A549 treated with DMSO at 1 μM for 4 hours (cell line): ENCODE measurements at places on chromosomes 2 and 18. TPM values are rescaled to one million over a fixed set of nuclear protein-coding genes. Genes with fewer than 3 reads are reported as not detected.

The SERPINB3 gene
- 0.10 to 0.18 TPM (median 0.13 TPM) in 4 of 5 replicates, not detected in the other for total RNA-seq

The ZSWIM2 gene
- not detected in 5 replicates for total RNA-seq

The SERPINB13 gene
- total RNA-seq = not detected in 5 replicates

The CCDC142 gene
- total RNA-seq = 10.8 to 16.3 TPM (median 14.3 TPM) in 5 replicates

The KCNE4 gene
- total RNA-seq = 0.87 to 1.6 TPM (median 1.2 TPM) in 5 replicates

The CCDC74B gene
- total RNA-seq = 6.1 to 7.5 TPM (median 6.6 TPM) in 5 replicates

The ZNF396 gene
- 0.65 to 0.91 TPM (median 0.78 TPM) in 5 replicates for total RNA-seq

The CAPG gene
- total RNA-seq = 87.2 to 106 TPM (median 91.7 TPM) in 5 replicates

The CCDC68 gene
- total RNA-seq = 3.2 to 5.8 TPM (median 3.9 TPM) in 5 replicates

The COL4A4 gene
- total RNA-seq = 0.89 to 2.7 TPM (median 1.9 TPM) in 5 replicates

The CDH7 gene
- 0.02 to 0.07 TPM (median 0.03 TPM) in 3 of 5 replicates, not detected in the others for total RNA-seq

The TMEM247 gene
- total RNA-seq = not detected in 5 replicates

The NOSTRIN gene
- total RNA-seq = 1.4 to 2.2 TPM (median 1.9 TPM) in 5 replicates

The ANKRD23 gene
- total RNA-seq = 1.3 to 2.5 TPM (median 1.8 TPM) in 5 replicates

The PRSS56 gene
- 0.09 to 0.16 TPM (median 0.12 TPM) in 4 of 5 replicates, not detected in the other for total RNA-seq

The ATP5MC3 gene
- total RNA-seq = 384 to 495 TPM (median 472 TPM) in 5 replicates

The KATNAL2 gene
- 0.75 to 2.6 TPM (median 1.8 TPM) in 5 replicates for total RNA-seq

The CENPA gene
- 44.0 to 61.8 TPM (median 54.6 TPM) in 5 replicates for total RNA-seq

The FAP gene
- total RNA-seq = 0.08 to 0.15 TPM (median 0.11 TPM) in 3 of 5 replicates, not detected in the others

The CIB4 gene
- 0.16 to 0.31 TPM (median 0.26 TPM) in 3 of 5 replicates, not detected in the others for total RNA-seq

The ERBB4 gene
- not detected in 5 replicates for total RNA-seq

The TUBA3E gene
- not detected in 5 replicates for total RNA-seq

The C2orf78 gene
- total RNA-seq = not detected in 5 replicates

The CNDP2 gene
- total RNA-seq = 74.0 to 94.3 TPM (median 84.1 TPM) in 5 replicates

The CDKL4 gene
- not detected in 5 replicates for total RNA-seq

The IGFBP5 gene
- 0.15 to 0.25 TPM (median 0.24 TPM) in 5 replicates for total RNA-seq

The FOXD4L1 gene
- total RNA-seq = 0.31 to 0.87 TPM (median 0.33 TPM) in 5 replicates

The GPR17 gene
- total RNA-seq = 0.06 to 0.47 TPM (median 0.10 TPM) in 5 replicates

The EML6 gene
- 1.3 to 1.8 TPM (median 1.5 TPM) in 5 replicates for total RNA-seq

The LYPD6 gene
- 0.06 to 0.12 TPM (median 0.07 TPM) in 5 replicates for total RNA-seq

The CD8B gene
- total RNA-seq = not detected in 5 replicates

The ASNSD1 gene
- total RNA-seq = 35.9 to 42.4 TPM (median 38.8 TPM) in 5 replicates

The L3MBTL4 gene
- total RNA-seq = 0.07 to 0.08 TPM in 2 of 5 replicates, not detected in the others
